ENCODE measurements at places on chromosomes 5 and 9.
A peak's percentile ranks its signal among the peaks of the same experiment; 100 is the strongest.

DNA sequence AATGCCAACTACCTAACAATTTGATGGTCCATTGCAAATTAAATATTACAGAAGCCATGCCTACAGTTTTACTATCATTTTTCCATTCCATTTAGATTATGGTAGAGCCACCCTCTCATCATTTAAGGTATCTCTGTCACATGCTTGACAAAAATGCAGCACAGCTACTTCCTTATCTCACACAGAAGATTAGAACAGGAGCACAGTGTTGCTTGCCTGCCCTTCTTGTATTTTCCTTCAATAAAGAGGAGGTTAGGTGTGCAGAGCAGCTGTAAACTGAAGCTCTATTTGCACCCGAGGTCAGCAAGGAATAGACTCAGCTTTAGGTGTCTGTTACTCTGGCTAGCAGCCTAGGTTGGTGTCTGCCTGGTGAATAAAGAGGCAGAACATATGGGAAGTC lies 51.5 kb upstream of the ATP10B start:
- no peak for DNase-seq

- no peak for DNase-seq
These were observed 60.9 kb downstream of the RNF130 start for GRCh38 chr5:180010636-180011035.

GRCh38 chr5:147554261-147554817 lies 44.5 kb upstream of the DPYSL3 start:
- DNase-seq = no peak

GRCh38 chr5:133205204-133205603 lies 153.4 kb downstream of the HSPA4 start:
- DNase-seq = no peak

GRCh38 chr9:116081435-116082115 lies 72.0 kb upstream of the PAPPA start:
- no peak for DNase-seq

GRCh38 chr9:98795970-98796363 lies 388 bp downstream of the ANKS6 start:
- no peak for DNase-seq

DNA sequence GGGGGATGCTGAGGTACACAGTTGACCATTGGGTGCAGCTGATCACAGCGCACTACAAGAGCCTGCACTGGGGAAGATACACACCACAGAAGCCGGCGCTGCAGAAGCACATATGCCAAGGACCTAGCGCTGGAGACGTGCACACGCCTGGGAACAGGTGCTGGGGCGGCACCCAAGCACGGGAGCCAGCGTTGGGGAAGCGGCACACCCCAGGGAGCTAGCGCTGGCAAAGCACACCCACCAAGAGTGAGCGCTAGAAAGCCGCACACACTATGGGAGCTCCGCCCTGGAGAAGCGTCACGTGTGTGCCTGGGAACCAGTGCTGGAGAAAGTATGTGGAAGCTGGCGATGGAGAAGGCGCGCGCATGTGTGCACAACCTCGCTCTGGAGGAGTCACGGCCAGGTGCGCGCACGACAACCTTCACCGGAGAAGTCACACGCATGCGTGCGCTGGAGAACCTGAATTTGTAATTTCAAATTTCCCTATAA lies 4.5 kb downstream of the FANCC start:
- DNase-seq = no peak

GRCh38 chr5:42422656-42423280 lies 471 bp upstream of the GHR start:
- no peak for DNase-seq

DNA sequence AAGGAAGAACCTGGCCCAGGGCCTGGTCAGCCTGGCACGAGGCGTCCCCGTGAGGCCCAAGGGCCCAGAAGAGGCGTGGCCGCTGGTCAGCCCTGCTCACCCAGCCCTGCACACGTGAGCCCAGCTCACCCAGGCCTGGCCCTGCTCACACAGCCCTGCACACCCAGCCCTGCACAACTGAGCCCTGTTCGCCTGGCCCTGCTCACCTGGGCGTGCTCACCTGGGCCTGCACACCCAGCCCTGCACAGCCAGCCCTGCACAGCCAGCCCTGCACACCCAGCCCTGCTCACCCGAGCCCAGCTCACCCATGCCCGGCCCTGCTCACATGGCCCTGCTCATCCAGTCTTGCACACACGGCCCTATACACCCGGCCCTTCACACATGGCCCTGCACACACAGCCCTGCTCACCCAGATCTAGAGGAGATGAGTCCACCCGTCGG lies 2.1 kb downstream of the ZDHHC11 start:
- DNase-seq = no peak

GRCh38 chr5:176601901-176602482 lies 8.0 kb downstream of the GPRIN1 start:
- DNase-seq = no peak

DNA sequence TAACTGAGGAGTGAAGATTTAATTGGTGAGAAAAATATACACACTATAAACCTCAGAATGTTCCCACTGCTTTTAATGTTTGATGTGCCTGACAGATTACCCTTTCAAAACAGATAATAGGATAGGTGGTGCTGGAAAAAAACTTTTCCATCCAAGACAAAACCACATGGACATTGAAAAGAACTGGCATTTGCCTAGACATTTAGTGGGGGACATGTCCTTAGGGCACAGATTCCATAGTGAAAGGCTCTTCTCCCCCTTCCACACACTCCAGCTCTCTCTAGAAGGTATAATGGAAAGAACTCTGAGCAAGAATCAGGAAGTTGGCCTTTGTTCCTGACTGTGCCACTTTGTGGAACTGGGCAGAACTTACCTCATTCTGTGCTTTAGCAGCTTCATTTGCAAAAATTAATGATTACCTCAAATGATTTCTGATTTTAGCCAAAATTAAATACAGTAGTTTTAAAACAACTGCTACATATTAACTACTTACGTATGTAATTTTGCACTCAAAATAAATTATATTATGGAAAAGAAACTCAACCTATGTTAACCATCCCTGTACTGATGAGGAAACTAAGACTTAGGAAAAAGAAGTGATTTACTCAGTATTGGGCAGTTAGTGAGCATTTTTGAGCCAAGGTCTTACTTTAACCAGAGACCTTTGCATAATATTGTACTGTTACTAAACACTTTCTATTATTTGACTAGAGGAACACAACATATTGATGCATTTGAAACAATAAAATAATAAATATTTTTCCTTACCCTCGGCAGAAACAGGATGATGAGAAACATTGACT lies 43.3 kb downstream of the TMC1 start:
- DNase-seq = no peak

GRCh38 chr9:68819065-68819464 lies 114.0 kb downstream of the PIP5K1B start:
- DNase-seq = no peak

- DNase-seq = no peak
These were observed 8.8 kb upstream of the PLIN2 start for GRCh38 chr9:19136129-19136528.

DNA sequence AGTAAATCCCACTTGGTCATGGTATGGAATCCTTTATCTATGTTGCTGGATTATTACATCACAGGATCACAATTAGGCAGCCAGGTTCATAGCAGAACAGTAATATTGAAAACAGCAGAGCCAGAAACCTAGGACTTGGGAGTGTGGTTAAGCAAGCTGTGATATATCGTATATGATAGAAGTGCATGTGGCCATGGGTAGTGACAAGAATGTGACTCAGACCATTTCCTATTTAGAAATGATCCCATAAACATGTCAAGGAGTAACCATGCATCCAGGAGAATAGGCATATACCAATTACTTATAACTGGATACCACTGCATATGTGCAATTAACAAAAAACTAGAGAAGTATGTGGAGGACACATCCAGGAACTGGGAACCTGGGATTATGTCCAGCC lies 31.2 kb downstream of the AMBP start:
- no peak for DNase-seq

DNA sequence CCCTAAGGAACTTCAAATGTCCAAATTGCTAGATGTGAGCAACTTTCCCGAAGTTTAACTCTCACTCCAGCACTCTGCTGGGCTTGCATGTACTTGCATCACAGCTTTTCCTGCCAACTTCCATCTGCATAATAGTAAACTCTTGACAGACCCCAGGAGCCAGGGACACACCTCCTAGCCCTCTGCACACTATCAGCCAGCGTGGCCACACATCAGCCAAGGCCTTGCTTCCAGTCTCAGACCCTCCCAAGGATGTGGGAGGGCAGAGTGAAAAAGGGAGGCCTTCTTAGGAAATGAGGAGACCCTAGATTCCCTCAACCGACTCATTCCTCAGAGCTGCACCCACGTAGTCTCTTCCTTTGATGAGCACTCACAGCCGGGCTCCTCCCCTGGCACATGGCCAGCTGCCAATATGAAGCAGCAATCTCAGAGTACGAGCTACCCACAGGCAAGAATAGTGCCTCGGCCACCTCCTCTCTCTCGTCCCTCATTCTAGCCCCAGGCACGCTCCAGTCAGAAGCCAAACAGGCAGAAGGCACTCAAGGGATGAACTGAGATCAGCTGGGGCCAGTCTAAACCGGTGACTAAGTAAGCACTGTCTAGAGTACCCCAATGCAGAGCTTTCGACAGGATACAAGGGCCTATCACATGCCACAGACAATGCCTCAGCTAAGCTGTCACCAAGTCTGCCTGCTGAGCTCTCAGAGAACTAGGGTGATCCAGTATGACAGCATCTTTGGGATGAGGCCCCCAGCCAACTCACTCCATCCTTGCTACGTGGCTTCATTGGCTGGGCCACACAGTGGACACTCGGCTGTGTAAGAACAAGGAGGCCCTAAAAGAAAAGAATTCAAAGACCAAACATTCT lies 2.3 kb downstream of the P4HA2 start:
- peak; percentile 9 for DNase-seq

DNA sequence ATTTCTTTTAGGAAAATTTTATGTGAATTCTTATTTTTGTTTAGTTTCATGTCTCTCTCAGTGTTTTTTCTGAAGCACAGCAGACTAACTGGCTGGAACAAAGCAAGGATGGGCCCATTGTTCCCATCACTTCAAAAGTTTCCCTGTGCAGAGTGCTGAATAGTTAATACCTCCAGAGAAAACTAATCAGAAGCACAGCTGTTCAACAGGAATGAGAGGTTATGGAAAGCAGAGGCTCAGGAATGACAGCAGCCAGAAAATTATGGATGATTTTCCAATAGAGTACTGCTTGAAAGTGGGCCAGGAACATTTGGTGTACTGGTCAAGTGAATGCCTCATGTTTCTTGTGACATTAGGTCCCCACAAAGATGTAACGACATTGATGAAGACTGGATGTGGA lies 173.0 kb upstream of the TARS1 start:
- DNase-seq = no peak

DNA sequence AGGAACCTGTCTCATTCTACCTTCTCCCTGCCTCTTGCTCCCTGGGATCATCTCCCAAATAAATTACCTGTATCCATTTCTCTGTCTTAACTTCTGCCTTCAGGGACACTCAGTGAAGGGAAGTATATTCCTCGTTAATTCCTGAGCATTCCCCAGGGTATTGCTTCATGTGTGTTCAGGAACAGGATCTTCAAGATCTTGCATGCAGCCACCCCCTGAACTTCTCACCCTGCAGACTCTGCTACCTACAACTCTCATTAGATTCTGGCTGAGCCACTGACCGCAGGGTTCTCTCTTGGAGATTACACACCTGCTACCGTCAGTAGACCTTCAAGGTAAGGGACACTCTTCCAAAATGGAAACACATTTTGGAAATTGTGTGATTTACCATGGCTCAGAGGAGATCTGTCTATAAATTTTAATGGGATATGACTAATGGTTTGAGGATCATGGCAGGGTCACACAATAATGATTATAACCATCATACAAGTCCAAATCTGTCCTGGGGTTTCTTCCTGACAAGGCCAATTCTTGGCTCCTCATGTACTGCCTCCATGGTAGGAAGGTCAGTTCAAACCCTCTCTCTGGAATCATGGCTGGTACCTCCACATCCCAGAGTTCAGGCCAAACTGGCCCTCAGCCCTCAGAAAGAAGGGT lies 38.9 kb upstream of the UGCG start:
- no peak for DNase-seq

DNA sequence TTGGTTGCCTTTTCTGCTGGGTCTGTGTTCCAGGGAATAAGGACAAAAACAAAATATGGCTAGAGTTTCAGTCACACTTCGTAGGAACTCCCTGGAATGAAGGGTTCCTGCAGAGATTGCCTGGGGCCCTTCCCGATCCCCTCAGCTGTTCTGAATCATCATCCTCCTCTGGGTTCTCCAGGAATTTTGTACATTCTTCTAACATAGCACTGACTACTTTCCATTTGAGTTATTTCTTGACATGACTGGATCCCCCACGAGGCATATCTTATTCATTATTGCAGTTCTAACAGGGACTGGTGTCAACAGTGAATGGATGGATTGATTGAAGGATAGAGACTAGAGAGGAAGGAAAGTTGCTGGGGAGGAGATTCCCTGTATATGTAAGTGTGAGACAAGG lies 49.2 kb upstream of the TNC start:
- no peak for DNase-seq

DNA sequence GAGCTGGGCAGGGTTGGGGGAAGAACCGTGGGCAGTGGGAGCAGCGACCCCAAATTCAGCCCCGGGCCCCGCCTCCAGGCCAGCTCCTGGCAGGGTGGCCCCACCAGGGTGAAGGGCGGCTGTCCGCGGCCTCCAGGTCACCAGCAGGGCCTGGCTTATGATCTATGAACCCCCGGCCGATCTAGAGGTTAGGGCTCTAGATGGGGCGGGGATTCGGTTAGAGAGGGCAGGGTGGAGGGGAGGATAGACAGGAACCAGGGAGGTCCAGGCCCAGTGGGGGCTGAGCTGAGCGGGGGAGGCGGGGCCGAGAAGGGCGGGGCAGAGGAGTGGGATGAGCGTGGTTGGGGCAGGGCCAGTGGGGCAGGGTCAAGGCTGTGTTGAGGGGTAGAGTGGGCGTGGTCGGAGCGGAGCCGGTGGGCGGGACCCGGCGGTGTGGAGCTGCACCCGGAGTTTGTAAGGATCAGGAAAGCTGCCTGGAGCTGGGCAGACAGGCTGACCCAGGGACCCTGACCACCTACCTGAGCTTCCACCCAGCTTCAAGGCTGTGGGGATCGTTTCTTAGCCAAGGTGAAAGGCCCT lies 29.3 kb upstream of the OBP2B start:
- peak; percentile 25 for DNase-seq

GRCh38 chr9:95953986-95954385 lies 78.5 kb downstream of the ERCC6L2 start:
- DNase-seq = no peak

GRCh38 chr5:55724281-55724680 lies 12.2 kb upstream of the SLC38A9 start:
- no peak for DNase-seq
